ENCODE measurements at places on chromosomes 2 and 18.

- DNase-seq = no peak
Measured at GRCh38 chr18:73352546-73352945, 484.8 kb upstream of the NETO1 start.

- DNase-seq = no peak
Measured at GRCh38 chr2:235286622-235287374, 207.0 kb upstream of the AGAP1 start.

DNA sequence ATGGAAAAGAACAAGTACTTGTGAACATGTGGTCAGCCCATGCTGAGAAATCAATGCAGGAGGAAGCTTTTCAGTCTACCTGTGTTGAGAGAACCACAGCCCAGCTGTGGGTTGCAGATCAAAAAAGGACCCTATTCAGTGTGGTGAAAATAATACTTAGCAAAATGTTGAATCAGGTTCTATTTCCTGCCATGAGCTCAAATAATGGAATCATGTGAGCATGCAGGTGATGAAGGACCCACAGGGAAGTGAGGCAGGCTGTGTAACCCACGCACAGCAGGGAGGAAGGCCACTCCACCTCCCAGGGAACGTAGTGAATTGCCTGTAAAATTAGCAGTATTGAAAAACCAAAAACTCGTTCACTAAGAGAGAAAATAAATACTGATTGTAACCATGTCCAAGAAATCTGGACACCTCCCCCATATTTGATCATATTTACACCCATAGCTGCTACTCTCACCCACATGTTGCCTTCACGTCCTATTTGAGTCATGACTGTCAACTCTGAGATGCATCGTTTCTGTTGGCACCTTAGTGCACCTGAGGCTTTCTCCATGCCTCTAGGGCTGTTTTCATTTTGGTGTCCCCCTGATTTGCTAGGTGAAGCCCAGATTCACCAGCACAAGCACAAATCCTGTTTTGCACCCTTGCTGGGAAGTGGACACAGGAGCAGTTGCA lies 20.5 kb upstream of the BCL2L11 start:
- no peak for DNase-seq

DNA sequence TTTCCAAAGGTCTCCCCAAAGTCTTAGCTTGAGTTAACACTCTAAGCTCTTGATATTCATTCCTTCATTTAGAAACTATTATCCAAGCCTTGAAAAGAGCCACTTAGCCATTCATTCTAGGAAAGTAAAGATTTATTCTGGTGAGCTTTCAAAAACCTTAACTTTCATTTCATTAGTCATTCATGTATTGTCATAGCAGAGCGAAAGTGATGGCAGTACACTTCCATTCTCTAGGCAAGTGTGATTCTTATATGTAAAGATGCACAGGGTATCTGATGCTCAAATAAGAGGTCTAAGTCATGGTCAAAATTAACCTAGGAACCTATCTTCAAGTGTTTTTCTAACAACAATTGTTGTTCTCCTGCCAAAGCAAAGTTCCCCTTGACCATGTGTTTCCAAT lies 553.0 kb upstream of the FANCL start:
- DNase-seq = no peak

DNA sequence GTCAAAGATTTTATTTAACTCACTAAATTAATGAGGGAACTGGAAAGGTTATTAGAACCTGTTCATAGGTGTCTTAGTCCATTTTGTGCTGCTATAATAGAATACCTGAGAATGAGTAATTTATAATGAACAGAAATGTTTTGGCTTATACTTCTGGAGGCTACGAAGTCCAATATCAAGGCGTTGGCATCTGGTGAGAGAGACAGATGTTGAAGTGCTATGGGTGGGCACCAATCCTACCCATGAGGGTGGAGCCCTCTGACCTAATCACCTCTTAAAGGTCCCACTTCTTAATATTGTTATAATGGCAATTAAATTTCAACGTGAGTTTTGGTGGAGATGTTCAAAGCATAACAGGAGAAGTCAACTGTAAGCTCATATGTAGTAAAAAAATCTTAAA lies 5.1 kb downstream of the RPIA start:
- no peak for DNase-seq

GRCh38 chr18:25898965-25899364 lies 191.4 kb downstream of the SS18 start:
- no peak for DNase-seq

- DNase-seq = no peak
Measured at GRCh38 chr18:26648509-26649192, 100.3 kb upstream of the KCTD1 start.

- DNase-seq = no peak
Measured at GRCh38 chr2:45582522-45582921, 28.5 kb downstream of the SRBD1 start.

GRCh38 chr2:7242189-7242867 lies 325.1 kb downstream of the RNF144A start:
- no peak for DNase-seq

DNA sequence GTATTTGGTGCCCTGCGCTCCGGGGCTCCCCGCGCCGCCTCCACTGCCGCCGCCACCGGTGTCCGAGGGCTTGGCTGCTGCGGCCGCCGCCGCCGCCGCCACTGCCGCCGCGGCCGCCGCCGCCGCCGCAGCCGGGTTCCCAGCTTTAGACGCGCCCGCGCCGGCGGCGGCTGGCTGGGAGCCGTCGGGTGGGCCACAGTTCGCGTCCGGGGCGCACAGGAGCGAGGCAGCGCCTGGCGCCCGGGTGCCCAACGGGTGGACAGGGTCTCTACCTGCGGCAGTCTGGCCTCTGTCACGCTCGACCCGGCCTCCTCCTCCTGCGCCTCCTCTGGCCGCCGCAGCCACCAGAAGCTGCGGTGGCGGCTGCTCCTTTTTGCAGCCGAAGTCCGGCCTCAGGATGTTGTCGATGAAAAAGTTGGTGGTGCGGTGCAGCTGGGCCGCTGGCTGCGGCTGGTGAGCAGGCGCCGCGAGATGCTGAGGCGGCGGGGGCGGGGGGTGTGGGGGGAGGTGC lies 951 bp downstream of the EN1 start:
- no peak for DNase-seq

DNA sequence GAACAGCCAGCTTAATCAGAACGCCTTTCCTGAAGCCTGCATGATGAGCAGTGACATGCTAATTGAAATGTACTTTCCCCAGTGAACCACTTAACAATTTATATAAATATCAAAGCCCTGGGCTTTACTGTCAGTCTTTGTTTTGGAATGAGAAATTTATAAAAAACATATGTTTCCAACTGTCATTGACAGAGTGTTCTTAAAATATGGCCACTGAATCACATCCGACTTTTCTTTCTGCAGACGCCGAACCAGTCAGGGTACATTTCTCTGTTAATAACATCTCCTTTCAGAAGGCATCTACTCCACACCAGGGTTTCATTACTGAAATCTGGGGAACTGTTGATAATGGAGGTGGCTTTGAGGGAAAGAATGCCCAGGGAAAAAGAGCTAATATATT lies 343.7 kb downstream of the INSIG2 start:
- no peak for DNase-seq

- no peak for DNase-seq
Measured at GRCh38 chr2:67124531-67124930, 272.6 kb upstream of the ETAA1 start.

- no peak for DNase-seq
Measured at GRCh38 chr2:55511508-55512124, 7.9 kb upstream of the CFAP36 start.

GRCh38 chr2:200702646-200703118 lies 109.0 kb upstream of the BZW1 start:
- DNase-seq = peak; percentile 8

GRCh38 chr2:143835481-143835880 lies 684.4 kb downstream of the ZEB2 start:
- no peak for DNase-seq

DNA sequence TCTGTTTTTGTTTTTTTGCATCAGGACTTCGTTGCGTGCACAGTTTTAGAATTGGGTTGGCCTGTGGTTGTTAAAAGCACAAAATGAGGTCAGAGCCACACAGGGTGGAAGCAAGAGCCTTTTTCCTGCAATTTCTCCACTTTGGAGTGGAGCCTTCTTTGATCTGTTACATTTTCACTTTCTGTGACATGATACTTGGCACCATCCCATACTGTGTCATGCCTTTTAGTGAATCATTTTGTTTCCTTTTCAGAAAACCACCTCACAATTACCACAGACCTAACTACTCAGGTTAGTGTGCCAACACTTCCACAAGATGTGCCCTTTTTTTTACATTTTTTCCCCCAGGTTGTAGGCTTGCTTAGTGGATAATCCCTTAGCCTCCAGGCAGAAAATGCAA lies 32.5 kb downstream of the MERTK start:
- no peak for DNase-seq

DNA sequence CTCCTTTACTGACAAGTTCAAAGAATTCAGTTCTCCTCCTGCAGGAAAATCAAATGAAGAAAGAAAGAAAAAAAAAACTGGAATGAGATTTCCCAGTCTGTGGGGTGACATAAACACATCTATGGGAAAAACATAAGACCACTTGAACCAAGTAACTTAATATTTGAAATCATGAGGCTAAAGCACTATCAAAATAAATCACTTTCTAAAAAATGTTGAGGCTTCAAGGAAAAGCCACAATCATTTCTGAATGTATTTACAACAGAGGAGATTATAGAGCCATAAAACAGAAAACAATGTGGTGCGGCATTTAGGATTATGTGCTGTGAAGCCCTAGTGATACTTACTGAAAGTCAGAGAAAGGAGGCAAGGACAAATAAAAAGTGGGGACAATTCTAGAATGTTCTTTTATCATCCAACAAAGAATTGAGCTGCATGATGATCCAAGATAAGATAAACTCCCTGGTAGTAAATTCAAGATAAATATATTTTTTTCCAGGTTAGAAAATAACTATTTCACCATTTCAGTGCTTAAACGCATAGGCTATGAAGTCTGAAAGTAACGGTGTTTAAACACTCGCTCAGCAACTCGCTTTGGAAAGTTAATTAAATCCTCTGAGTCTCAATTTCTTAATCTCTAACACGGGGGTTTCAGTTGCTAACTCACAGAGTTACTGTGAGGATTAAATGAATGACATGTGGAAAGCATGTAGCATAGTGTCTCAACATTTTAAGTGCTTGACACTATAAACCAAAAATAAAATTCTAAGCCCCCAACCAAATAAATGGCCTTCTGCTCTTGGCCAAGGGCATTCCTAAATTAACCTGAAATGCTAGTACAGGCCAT lies 288.5 kb downstream of the AGPS start:
- no peak for DNase-seq

DNA sequence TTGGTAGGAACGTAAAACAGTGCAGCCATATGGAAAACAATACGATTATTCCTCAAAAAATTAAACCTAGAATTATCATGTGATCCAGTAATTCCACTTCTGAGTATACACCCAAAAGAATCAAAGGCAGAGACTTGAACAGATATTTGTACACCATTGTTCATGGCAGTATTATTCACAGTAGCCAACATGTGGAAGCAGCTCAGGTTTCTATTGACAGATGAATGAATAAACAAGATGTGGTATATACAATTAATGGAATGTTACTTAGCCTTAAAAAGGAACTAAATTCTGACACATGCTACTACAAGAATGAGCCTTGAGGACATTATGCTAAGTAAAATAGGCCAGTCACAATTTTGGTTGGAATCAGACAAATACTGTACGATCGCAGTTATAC lies 14.2 kb upstream of the RTTN start:
- DNase-seq = no peak

DNA sequence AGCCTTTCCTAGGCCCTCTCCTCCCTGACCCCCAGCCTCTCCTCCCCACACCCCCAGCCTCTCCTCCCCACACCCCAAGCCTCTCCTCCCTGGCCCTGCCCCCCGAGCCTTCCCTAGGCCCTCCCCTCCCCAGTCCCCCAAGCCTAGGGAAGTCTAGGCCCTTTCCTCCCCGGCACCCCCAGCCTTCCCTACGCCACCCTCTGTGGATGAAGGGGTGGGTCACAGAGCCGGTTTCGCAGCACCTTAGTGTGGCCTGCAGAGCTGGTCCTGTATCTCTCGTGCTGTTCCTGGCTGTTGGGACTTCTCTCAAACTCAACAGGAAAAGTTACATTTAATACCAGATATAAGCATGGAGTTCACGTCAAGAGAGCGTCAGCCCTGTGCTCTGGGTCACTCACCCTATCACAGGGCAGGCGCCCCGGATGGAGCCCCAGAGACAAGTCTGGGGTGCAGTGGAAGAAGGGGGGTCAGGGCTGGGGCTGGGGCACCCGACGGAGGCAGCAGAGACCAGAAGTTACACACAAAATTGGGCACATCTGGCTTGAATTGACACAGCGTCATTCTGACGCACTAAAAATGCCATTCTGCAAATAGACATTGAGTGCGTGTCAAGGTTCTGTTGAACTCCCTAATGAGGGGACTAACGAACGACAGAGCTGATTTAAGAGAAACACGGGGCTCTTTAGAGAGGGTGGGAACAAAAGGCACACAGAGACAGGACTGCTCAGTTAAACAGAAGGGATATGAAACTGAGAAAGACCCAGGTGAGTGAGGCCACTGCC lies 24.0 kb downstream of the KCNIP3 start:
- no peak for DNase-seq

- DNase-seq = no peak
Measured at GRCh38 chr18:56511996-56512395, 126.4 kb downstream of the TXNL1 start.

DNA sequence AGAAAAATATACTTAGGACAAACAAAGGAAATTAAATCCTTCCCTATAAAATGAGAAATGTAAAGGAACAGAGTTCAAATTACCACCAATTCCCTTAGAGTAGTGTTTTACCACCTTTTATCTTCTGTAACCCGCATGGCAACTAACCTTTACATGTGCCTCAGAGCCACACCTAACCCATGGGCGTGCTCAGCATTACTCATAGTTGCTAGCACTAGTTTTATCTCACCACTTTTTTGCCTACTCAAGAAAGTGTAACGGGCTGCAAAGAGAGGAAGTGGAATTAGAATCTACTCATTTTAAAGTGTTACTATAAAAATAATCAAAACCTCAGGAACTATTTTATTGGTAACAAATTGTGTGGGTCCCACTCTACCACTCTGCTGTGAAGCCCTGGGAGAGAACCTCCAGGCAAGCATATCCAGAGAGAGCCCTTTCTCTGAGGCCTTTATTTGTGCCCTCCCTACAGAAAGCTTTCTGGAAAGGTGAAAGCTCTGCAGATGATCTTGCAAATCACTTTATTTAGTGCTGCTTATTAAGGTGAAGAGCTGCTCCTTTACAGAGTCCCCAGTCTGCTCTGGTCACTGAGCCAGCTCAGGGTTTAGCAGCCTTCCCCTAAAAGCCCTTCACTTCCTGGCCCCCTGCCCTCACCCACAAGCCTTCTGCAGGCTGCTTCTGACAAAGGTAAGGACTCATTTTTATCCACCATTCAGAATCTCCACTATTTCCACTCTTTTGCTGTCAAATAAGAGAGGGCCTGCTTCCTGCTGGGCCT lies 98.8 kb downstream of the TRABD2A start:
- DNase-seq = peak; percentile 35

GRCh38 chr2:86446060-86446459 lies 4.9 kb downstream of the KDM3A start:
- no peak for DNase-seq

Measured in effector memory CD4-positive, alpha-beta T cell (primary cell).